Occipital lobe (tissue), 3 donors: ENCODE measurements at places on chromosomes 12 and 14. TPM values are rescaled to one million over a fixed set of nuclear protein-coding genes. Genes with fewer than 3 reads are reported as not detected.

- no peak for DNase-seq
Observed at GRCh38 chr14:72054911-72055310, 122.7 kb downstream of the RGS6 start.

GRCh38 chr14:97788846-97789526, 991.8 kb downstream of the VRK1 start:
- no peak for DNase-seq

DNA sequence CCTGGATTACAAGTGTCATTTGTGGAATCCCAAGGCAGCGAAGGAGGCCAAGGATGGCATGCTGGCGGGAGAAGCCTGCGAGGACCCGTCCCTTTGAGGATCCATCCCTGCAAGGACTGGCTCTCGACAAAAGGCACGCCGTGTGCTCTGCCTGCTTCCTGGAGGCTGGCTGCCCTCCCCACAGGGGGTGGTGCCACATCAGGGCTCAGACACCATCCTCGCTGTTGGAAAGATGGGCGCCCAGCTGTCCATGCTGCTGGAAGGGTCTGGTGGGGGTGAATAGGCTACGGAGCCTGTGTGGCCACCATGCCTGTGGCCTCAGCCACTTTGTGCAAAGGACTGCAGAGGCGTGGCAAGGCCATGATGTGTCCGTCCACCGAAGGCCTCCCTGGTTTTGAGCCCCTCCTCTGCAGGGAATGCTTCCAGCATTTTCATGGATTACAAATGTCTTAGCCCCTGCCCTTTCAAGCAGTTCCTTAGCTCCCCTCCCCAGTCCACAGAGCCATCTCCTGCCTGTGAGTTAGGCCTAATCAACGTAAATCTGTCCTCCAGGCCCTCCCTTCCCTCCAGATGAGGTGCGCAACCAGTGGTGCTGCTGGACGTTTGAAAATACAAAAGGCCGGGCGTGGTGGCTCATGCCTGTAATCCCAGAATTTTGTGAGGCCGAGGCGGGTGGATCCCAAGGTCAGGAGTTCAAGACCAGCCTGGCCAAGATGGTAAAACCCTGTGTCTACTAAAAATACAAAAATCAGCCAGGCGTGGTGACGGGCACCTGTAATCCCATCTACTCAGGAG, 22.1 kb downstream of the ZBTB42 start:
- no peak for DNase-seq

The NEUROD4 gene
- 3.9 TPM for total RNA-seq

The SLC5A8 gene
- total RNA-seq, result 1.4 TPM
